ENCODE measurements at places on chromosomes 12 and 14.

DNA sequence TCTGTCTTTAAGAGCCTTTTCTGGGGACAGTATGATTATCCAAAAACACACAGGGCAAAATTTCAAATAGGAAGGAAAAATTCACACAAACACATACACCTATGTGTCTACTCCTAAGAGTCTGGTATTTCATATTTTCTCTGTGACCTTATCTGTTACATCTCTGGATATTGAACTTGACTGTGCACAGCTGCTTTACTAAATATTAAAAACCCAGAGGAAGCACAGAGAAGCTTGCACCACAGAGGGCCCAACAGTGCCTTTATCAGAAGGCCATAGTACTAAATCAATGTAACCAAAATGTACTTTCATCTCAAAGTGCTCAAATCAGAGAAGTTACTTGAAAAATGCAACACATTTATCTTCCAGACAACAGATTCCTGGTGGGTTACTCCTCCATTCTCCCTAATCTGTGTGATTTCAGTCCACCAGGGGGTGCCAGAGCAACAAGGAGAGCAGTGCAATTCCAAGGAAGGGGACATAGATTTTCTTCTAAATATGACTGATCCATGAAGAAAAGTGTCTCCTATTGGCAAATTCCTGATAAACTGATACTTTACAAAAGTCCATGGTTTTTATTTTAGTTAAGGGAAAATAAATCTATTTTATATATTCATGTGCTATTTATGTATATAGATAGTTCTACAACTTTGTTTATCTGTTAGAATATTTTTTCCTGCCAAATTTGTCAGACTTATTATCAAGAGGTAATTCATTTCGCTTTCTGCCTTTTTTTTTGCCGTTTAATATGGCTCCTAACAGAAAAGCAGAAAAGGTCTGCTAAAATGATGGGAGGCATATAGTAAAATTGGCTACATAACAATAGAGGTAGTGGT lies 617.6 kb downstream of the LRFN5 start:
- peak; percentile 9 for DNase-seq

GRCh38 chr14:80705241-80705980 lies 236.1 kb downstream of the CEP128 start:
- no peak for DNase-seq

- no peak for DNase-seq
Measured at GRCh38 chr12:90908465-90908864, 46.5 kb downstream of the CCER1 start.

DNA sequence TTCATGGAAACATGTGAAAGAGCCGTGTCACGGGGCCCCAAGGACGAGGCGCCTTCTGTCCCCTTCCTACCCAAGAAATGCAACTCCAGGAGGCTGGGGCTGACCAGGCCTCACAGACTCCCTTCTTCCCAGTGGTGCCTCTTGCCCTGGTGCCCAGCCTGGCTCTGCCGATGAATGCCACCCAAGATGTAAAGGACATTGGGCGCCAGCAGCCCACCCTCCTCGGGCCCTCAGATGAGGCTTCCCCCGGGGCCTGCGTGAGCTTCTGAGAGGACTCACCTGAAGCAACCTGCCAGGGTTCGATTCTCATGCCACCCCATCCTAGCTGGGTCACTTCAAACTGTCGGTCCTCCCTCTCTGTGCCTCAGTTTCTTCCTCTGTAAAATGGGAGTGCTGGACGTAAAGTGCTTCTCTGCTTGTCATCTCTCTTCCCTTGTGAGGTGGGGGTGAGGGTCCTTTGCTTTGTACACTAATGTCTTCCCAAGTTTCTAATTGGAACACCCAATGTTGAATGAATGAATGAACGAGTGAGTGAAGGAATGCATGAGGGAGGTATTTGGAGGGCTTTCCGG lies 10.8 kb downstream of the FAM222A start:
- no peak for DNase-seq

- DNase-seq, result no peak
Measured at GRCh38 chr12:51527966-51528365, 63.1 kb upstream of the SCN8A start.

- DNase-seq, result peak; percentile 36
Measured at GRCh38 chr12:2624543-2625288, 170.1 kb upstream of the FKBP4 start.

DNA sequence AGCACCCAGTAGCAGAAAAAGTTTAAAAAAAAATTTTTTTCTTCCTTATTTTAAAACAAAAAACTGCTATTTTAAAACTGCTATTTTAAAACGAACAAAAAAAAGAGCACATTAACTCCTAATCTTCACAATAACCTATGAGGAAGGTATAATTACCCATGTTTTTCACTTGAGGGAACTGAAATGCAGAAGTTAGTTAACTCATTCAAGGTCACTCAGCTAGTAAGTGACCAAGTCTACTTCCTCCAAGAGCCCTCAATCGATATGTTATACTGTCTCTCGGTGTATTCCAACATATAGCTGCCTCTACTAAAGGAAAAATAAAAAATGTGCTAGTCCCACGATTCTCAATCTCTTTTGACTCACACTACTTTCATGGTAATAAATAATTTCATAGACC lies 7.8 kb downstream of the RPAP3 start:
- no peak for DNase-seq

GRCh38 chr14:73124180-73124894 lies 12.0 kb upstream of the PSEN1 start:
- no peak for DNase-seq

DNA sequence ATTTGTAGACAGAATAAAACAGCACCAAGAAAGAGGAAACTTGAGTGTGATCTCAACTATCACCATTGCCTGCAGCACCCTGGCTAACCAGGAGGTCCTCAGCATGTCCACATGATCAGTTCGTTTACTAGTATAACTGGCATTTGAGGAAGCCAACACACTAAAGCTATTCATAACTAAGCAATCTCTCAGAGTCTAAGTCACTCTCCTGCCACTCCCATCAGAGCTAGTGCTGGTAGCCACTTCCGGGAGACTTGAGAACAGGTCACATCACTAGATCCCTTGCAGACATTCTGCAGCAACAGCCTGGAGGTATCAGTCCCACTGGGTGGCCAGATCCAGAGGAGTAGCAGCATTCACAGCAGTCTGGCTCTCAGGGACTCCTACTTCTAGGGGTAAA lies 352.9 kb upstream of the OR4E1 start:
- DNase-seq, result no peak

GRCh38 chr12:121080909-121081308 lies 41.9 kb upstream of the OASL start:
- DNase-seq, result no peak

All from K562 (cell line).